ENCODE measurements at places on chromosomes 3 and 15.

- no peak for DNase-seq
These were observed 5.7 kb downstream of the MORF4L1 start for GRCh38 chr15:78878356-78878755.

DNA sequence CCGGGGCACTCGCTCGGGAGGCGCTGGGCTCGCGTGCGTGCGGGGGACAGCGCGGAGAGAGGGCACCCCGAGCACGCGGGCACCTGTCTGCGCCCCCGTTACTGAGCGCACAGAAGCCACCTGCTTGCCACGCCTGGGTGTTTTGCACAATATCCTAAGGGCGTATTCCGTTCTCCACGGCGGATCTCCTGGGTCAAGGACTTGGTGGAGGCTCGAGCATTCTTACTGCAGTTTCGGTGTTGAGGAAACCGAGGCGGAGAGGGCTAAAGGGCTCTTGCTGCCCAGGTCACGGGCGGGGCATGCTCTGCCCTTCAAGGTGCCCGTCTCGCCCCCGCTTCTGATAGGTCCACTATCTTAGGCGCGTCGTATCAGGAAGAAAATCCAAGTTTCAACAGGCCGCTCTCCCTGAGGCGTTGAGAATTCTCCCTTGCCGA, 526 bp downstream of the GPD1L start:
- no peak for DNase-seq

DNA sequence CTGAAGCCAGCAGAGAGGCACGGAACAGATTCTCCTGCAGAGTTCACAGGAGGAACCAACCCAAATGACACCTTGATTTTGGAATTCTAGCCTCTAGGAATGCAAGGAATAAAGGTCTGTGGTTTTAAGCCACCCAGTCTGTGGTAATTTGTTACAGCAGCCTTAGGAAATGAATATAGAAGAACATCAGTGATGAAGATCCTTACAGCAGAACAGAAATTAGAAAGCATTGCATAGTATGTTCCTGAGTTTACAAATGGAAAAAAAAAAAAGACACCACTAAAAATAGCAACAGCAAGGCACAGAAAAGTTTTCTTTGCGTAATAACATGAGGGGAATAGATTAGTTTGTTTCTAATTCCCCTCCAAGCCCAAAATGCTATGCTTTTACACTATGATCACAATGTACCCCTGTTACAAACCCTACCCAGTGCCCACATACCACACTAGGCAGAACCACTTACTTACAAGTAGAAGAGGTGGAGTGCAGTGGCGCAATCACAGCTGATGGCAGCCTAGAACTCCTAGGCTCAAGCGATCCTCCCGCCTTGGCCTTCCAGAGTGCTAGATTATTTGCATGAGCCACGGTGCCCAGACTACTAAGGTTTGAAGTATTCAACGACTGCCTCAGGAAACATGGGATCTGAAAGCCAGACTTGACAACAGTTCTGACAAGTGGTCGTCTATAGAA, 84.3 kb downstream of the SHQ1 start:
- no peak for DNase-seq

DNA sequence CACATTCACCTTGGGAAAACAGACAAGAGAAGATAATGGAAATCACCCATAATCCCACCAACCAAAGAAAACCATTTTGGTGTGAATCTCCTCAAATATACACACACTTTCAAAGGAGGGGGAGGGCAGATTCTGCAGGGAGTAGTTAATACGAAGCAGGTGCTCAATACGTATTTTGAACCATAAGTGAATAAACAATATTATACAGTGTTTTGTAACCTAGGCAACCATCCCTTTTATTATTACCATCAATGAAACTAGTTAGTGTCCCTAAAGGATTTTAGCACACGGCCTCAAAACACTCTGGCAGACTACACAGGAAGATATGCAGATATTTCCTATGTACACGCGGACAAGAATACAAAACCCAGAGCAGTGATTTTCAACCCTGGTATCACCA, 6.1 kb downstream of the OSBPL10 start:
- no peak for DNase-seq

DNA sequence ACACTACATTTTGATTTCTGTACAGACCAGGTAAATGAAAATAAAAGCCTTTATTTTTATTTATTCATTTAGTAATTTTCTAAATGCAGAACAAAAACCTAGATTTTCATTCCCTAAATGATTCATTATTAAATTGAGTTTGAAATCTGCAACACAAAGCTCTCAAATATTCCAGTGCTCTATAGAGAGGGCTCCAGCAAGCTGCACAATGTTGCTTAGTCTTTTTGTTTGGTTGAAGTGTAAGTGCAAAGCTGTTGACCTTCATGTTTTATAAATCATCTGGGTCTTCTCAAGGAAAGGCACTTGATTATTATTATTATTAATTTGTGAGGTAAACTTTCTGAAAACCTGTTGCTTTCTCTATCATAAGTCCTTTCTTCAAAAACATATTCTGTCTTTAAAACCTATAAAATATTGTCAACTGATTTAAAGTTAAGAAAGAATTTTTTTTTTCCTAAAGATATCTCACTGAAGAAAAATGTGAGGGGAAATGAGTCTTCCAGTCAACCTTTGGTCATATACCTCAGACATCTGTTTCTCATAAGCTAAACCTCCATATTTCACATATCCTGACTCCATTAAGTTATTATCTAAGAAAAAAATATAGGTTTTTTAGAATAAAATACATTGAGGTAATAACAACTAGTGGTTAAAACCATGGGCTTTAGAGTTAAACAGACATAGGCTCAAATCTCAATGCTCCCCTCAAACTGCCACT, 100.7 kb downstream of the ZIC4 start:
- no peak for DNase-seq

DNA sequence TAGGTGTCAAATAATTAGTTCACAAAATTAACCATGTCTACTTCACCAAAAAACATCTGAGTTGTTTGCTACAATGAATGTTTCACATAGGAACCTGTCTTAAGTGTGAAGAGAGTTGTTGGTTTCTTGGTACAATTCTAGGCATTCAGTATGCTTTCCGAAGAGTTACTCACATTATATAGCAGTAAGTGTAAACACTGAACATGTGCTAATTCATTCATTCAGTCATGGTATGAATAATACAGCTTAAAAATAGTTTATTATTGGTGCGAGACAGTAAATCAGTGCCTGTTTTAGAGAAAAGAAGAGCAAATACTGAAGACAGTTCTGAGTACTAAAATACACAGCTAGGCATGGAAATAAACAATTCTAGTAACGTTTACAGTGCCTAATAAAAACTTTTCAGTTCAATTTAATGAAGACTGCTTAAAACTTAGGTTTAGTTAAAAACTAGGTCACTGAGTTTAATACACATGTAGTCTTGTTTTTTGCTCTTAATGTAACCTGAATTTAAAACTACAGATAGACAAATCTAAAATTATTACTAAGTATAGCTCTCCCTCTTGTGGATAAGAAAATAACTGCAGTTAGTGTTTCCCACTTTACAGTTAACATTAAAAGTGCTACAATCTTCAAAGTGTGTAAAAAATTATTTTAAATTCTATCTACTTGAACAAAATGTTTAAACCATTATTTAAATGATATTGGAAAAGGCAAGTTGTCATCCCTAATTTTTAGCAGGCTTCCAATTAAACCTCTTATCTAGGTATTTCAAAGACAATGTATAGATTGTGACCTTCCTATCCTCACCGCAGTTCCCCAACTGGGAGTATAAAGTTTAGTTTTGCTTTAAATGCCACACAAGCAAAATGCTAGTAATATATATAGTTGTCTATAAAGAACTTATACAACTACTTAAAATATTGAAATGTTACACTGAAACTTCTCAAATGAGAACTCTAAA, 20.1 kb upstream of the ZCWPW2 start:
- no peak for DNase-seq

- no peak for DNase-seq
These were observed 28.8 kb upstream of the PROK2 start for GRCh38 chr3:71813704-71814103.

GRCh38 chr15:37877851-37878741, 56.3 kb upstream of the TMCO5A start:
- no peak for DNase-seq

DNA sequence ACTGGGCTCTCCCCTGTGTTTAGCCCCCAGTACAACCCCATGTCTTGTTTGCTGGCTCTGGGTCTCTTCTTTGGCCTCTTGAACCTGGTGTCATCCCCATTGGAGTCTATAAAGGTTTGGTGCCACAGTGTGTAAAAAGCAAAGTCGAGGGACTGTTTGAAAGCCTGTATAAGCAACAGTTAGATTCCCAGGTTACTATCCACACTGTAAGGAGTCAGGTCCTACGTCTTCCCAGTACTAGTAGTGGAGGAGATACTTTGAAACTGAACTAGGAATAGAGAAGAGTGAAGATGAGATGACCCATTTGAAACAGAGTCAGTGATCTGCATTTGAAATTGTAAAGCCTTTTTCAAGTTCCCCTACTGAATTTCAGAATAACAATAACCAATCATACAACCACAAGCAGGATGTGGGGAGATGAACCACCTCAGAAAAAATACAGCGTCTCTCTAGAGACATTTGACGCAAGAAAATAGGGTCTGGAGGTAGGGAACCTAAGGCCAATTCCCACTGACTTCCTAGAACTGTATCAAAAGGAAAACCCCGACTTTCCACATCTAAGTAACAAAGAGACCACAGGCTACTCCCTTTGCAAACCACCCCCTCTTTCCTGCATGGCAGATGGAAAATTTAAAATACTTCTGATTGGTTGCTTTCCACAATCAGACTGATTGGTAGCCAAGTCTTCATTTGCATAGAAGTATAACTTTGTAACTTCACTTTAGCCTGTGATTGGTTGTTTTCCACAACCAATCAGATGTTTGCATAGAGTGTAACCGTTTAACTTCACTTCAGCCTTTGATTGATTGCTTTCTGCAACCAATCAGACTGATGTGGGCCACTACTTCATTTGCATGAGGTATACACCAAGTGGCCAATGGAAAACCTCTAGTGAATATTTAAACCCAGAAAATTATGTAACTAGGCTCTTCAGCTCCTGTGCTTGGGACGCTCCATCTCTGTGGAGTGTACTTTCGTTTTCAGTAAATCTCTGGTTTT, 49.9 kb upstream of the NEDD4 start:
- no peak for DNase-seq

DNA sequence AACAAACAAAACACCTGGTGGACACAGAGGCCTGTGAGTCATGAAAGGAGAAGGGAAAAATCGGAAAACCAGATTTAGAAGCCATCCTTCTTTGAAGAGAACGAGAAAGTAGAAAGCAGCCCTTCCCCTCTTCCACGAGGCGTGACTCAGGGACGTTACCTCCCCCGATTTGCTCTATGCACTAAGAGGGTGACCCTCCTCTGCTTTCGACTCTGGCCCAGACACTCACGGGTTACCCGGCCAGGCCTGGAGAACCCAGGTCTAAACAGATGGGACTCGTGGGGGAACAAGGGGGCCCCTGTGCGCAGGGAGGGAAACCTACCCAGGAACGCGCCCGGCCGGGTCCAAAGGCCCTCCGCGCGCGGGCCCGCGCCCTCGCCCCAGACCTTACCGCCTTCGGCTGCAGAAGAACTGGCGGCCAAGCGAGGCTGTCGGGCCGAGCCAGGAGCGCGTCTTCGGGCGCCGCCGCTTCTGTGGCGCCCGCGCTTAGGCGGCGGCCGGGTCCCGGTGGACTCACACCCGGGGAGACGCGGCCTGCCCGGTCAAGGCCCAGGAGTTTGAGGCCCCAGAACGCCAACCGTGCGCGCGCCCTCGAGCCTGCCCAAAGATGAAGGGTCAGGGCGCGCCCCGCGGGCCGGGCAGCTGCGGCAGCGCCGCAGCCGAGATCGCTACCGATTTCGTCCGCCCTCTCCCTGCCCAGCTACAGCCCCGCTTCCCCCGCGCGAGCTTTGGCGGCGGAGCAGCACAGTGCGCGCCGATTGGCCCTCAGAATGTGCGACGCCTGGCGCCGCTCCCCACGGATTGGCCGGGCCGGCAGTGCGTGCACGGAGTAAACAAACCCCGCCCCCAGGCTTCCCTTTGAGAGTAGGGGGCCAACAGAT, at the start of gene TFDP2:
TFDP2 (minus strand) TSS at position 753 of the 881 bp plus-strand sequence. CDS start 47,795 bp downstream, outside the sequence.
- peak; percentile 99 for DNase-seq

DNA sequence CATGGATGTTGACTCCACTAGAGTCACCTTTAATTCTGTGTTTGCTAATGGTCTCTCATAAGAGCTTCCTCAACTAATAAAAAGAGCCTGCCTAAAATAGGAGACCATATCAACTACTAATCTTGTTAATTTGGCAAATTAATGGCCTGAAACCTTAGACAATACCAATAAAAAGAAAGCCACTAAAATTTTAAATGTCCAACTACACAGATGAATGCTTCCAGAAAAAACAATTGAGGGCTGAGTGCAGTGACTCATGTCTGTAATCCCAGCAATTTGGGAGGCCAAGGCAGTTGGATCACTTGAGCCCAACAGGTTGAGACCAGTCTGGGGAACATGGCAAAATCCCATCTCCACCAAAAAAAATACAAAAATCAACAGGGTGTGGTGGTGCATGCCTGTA, 230.9 kb downstream of the NSUN3 start:
- DNase-seq: no peak

DNA sequence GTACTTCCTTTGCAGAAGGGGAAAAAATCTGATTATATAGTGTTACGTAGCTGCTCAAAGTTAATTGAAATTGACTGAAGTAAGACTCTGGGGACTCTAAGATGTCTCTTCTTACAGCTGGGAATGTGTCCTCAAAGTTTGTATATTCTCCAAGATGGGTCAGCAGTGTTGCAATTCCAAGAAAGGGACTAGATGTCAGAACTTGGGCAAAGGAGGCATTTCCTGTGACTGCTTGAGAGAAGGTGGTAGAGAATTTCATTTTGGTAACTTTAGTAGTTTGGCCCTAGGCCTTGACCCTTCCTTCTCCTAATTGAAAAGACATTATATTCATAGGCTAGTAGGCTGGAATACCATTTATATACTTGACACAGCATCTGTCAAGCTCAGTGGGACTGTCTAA, 33.9 kb downstream of the PTPRG start:
- no peak for DNase-seq

- DNase-seq: peak; percentile 50
These were observed 72.8 kb upstream of the ANKRD34C start for GRCh38 chr15:79209690-79210089.

All from glutamatergic neuron (in vitro differentiated cells).